ENCODE measurements at places on chromosomes 13 and 19.

DNA sequence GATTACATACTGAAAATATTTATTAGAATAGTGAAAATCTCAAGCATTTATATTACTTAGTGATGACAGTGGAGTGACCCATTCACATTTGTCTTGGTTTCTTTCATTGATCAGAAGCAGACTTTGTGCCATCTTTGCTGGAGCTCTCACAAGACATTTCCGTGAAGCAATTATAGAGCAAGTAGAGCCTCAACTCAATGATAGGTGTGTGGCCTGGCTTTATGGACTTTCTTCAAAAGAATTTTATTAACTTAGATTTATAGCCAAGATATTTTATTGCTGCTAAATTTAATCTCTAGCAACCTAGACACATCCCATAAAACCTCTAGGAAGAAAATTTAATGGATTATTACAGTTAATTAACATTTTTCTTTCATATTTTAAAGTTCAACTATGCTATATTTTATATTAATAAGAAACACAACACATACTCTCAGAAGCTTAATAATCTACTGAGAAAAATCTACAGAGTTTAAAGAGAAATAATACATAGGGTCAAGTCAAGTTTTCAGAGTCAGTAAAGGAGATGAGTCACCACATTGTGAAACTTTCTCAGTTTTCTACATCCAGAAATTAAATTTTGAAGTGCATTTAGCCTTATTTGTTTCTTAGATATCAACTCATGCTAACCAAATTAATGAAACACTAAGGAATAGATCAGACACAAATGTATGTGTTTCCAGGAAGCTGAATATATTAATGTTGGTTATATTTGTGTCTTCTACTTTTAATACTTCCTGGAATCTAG lies 160.5 kb downstream of the LACC1 start:
- no peak for DNase-seq
- peaks cover 3% of the 10 kb centered on the region for H3K4me1 ChIP-seq
- no peaks in the 10 kb centered on the region for H3K36me3 ChIP-seq
- no peak overlapping the region for H3K4me3 ChIP-seq
- no peaks in the 10 kb centered on the region for H3K27me3 ChIP-seq

DNA sequence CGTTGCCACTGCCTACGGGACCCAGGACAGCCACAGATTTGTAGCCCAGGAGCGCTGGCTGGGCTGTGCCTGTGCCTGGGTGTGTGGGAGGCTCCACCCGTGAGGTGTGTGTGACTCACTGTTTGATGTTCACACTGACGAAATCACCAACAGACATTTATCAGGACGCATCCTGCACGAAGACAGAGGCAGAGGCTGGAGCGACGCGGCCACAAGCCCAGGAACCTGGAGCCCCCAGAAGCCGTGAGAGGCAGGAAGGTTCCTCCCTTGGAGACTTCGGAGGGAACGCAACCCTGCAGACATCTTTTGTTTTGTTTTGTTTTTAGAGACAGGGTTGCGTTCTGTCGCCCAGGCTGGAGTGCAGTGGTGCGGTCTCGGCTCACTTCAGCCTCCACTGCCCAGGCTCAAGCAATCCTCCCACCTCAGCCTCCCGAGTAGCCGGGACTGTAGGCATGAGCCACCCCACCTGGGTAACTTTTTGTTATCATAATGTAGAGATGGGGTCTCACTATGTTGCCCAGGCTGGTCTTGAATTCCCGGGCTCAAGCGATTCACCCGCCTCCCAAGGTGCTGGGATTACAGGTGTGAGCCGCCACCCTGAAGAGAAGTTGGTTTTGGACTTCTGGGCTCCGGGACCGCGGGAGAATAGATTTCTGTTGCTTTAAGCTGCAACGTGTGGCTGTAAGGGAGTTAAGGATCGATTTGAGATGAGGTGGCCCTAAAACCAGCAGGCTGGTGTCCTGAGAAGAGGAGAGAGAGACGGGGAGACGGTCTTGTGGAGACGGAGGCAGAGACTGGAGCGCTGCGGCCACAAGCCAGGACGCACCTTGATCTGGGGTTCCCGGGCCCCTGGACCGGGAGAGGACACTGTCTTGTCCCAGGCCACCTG lies 24.9 kb upstream of the WDR18 start:
- peak overlapping the region; percentile 95 for H3K27ac ChIP-seq
- no peaks in the 10 kb centered on the region for H3K27me3 ChIP-seq
- DNase-seq: no peak
- H3K4me3 ChIP-seq: no peak overlapping the region
- H3K4me1 ChIP-seq: peaks cover 58% of the 10 kb centered on the region

DNA sequence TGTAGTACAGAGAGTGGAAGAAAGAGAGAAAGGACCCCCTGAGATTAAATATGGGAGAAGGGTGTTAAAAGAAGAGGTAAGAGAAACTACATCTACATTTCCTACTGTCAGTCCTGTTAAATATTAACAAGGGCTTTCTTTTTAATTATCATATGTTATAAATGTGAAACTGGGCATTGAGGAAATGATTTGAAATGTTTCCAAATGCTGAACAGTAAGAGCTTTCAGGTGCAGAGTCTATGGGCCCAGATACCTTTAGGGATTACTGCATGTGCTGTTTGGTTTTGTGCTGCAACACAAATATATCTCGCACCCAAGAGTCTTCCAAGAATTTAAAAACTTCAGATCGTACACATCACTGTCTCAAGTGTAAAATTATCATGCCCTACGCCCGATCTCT lies 176.3 kb downstream of the RBM26 start:
- DNase-seq: no peak
- H3K36me3 ChIP-seq: no peaks in the 10 kb centered on the region
- no peak overlapping the region for H3K27ac ChIP-seq
- no peaks in the 10 kb centered on the region for H3K27me3 ChIP-seq

DNA sequence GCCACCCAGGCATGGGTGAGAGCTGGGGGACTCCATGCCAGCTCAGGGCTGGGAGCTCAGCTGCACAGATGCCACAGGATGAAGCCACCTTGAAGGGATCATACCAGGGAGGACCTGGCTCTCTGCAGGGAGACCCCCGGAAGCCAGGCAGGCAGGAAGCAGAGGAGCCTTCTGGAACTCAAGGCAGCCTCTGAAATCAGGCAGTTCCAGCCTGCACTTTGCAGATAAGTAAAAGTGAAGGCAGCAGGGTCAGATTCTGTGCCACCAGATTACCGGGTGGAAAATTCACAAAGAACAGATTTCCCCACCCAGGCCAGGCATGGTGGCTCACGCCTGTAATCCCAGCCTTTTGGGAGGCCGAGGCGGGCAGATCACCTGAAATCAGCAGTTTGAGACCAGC lies 2.5 kb downstream of the TMEM259 start:
- DNase-seq: no peak
- H3K4me3 ChIP-seq: peak overlapping the region; percentile 88
- peaks cover 27% of the 10 kb centered on the region for H3K4me1 ChIP-seq
- peaks cover 2% of the 10 kb centered on the region for H3K27me3 ChIP-seq

- H3K36me3 ChIP-seq: peaks cover 7% of the 10 kb centered on the region
- H3K27me3 ChIP-seq: no peaks in the 10 kb centered on the region
- peaks cover 10% of the 10 kb centered on the region for H3K4me1 ChIP-seq
- H3K27ac ChIP-seq: no peak overlapping the region
- no peak overlapping the region for H3K4me3 ChIP-seq
Measured at GRCh38 chr19:4089400-4089908, 22.8 kb upstream of the ZBTB7A start.

DNA sequence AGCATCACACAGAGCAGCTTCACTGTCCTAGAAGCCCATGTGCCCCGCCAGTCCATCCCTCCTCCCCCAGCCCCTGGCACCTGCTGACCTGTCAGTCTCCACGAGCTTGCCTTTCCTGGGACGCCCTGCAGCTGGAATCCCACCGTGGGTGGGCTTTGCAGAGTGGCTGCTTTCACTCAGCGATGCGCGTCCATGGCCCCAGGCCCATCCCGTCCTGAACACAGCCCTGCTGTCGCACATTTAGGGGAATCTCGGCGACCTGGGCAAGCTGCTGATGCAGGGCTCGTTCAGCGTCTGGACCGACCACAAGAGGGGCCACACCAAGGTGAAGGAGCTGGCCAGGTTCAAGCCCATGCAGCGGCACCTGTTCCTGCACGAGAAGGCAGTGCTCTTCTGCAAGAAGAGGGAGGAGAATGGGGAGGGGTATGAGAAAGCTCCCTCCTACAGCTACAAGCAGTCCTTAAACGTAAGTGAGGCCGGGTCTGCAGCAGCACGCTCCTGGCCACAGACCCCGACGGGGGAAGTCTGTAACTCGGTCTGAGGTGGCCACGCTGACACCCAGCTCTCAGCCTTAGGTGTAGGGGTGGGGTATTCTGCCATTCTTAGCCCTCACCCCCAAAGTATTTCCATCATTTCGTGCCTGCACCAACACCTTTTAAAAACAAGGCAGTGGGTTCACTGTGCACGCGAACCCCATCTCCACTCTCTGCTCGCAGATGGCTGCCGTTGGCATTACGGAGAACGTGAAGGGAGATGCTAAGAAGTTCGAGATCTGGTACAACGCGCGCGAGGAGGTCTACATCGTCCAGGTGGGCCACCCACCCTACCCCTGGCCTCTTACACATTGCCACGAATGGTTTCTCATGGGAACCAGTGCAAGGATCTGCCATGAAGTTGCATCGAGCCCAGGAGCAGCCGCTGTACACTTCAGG lies 18.3 kb upstream of the F7 start:
- H3K36me3 ChIP-seq: peaks cover 2% of the 10 kb centered on the region
- DNase-seq: no peak
- no peak overlapping the region for H3K27ac ChIP-seq
- H3K4me3 ChIP-seq: no peak overlapping the region

- no peaks in the 10 kb centered on the region for H3K27me3 ChIP-seq
- H3K4me1 ChIP-seq: peaks cover 53% of the 10 kb centered on the region
- no peak for DNase-seq
Measured at GRCh38 chr19:43780706-43781525, at the start of gene KCNN4. KCNN4 (minus strand) TSS chr19:43780973; CDS start chr19:43780861, 112 bp downstream.

DNA sequence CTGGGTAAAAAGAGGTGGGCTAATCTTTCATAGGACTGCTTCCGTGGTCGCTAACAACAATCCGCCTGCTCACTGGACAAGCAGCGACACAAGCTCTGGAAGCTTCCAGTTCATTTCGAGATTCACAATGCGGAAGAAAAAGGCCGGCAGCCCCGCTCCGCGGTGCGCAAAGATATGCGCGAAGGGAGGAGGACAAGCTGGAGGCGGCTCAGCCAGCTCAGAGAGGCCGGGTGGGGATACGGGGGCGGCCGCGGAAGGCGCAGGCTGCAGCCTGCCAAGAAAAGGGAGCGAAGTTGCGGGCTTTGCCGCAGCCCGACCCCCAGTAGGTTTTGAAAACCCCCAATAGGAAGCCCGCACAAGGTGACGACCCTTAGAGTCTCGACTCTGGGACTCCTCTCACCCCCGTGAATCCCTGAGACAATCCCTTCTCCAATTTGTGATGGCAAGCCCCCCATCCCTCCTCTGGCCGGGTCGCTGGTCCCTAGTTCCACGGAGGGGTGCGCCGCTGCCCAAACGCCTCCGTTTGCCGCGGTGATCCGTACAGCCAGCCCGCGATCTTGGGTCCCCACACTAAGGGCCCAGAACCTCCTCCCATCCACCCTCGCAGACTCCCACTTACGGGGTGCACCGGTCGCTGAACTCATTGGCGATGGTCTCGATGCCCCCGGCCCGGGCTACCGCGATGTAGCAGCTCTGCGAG lies 697 bp downstream of the HSPH1 start:
- peak overlapping the region; percentile 95 for H3K4me3 ChIP-seq
- H3K4me1 ChIP-seq: peaks cover 31% of the 10 kb centered on the region
- peak overlapping the region; percentile 98 for H3K27ac ChIP-seq
- H3K36me3 ChIP-seq: peaks cover 3% of the 10 kb centered on the region

DNA sequence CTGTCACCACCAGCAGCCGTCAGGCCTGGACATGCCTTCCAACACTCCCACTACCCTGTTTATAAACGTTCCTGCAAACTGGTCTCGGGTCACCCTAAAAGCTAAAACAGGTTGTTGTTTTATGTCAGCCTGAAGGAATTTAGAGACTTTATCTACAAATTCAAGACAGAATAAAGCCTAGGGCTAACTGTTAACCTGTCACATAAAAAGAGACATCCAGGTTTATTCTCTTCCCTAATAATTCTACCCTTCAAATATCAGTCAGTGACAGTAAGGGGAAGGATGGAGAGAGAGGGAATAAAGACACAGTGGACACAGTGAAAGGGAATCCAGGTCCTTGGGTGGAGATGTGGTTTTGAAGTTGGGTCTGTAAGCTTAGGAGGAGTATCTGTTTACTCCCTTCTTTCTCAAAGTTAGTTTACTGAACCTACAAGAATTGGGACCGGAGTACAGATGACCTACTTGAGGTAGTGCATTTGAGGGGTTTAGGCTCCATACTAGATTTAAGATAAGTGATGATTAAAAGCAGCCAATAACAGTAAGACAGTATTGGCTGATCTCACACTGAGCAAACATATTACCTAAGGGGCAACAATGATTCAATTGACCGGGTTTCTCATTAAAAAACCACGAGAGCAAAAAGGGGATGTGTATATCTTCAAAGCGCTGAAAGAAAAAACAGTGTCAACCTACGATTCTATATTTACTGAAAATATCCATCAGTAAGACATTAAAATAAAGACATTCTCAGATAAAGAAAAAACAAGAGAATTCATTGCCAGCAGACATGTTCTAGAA lies 142.7 kb downstream of the USP12 start:
- H3K27ac ChIP-seq: peak overlapping the region; percentile 76
- no peak for DNase-seq
- peaks cover 21% of the 10 kb centered on the region for H3K4me1 ChIP-seq
- H3K27me3 ChIP-seq: peaks cover 4% of the 10 kb centered on the region

DNA sequence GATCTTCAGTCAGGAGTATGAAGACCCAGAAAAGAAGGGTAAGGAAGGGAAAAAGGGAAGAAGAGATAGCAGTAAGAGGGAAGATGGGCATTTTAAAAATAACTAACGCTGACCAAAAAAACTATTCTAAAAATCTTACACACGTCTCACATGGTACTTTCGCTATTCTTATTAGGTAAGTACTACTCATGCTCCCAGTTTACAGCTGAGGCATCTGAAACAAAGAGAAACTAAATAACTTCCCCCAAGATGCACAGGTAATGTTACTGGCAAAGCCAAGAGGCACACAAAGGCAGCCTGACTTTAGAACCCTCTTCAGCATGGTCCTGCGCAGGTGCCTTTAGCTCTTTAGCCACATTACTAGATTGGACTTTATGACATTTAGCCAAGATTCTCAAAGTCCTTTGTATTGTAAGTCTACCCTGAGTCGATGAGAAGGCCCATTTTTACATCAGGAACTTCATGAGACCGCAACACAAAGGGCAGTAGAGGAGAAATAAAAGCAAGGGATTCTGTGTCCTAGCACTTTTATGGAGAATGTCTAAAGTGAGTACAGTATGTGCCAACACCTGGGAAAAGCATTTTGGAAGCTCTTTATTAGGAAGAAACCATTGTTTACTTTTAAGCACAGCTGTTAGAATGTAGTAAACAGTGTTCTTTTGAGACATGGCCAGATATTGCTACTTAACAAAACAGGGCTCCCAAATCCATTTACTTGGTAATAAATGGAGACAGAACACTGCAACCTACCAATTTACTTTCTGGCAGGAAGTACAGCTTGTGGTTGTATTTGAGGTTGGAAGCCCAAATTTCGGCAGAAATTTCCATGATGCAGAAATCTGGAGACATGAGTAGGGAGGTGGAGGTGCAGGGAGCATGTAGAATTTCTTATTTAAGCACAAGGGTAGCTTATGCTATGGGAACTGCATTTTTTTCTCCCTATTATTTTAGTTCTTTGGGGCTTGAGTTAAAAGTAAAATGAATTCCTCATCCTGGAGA lies 250.7 kb downstream of the KCTD12 start:
- H3K27ac ChIP-seq: peak overlapping the region; percentile 79
- peaks cover 6% of the 10 kb centered on the region for H3K27me3 ChIP-seq
- no peak for DNase-seq
- no peaks in the 10 kb centered on the region for H3K36me3 ChIP-seq

GRCh38 chr13:51585696-51586095 lies 1.4 kb downstream of the WDFY2 start:
- peak overlapping the region; percentile 92 for H3K27ac ChIP-seq
- H3K27me3 ChIP-seq: peaks cover 10% of the 10 kb centered on the region
- H3K4me1 ChIP-seq: peaks cover 28% of the 10 kb centered on the region
- no peaks in the 10 kb centered on the region for H3K36me3 ChIP-seq
- H3K4me3 ChIP-seq: peak overlapping the region; percentile 84

Measured in mesothelial cell of epicardium (in vitro differentiated cells).